ENCODE measurements at places on chromosomes 6 and 20.

DNA sequence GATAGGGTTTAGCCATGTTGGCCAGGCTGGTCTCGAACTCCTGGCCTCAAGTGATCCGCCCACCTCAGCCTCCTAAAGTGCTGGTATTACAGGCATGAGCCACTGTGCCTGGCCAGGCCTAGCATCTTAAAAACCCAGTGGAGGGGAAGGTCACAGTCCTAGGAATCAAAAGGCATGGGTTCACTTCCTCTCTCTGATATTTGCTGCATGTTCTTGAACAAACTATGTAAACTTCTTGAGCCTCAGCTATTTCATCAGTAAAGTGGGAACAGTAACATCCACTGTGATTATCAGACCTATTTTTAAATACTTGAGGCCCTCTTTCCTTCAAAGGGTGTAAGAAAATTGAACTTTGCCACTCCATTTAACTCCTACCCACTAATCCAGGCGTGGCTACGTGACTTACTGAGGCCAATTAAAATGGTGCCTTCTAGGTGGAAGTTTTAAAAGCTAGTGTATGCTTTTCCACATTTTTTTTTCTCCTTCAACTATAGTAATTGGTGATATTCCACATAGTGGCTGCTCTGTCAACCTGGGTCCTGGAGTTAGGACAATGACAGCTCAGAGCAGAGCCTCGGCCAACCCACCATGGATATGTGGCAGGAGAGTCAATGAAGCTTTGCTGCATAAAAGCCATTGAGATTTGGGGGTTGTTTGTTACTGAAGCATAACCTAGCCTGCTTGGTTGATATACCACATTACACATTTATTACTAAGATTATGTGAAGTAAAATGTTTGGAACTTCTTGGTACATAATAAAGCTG lies 32.2 kb upstream of the IER3 start:
- DNase-seq = no peak

GRCh38 chr6:145147559-145147958 lies 587.8 kb downstream of the EPM2A start:
- DNase-seq = no peak

- DNase-seq = no peak
Measured at GRCh38 chr6:16055852-16056251, 73.0 kb upstream of the MYLIP start.

GRCh38 chr6:75204217-75204958 lies 1.5 kb downstream of the COL12A1 start:
- peak; percentile 60 for DNase-seq

DNA sequence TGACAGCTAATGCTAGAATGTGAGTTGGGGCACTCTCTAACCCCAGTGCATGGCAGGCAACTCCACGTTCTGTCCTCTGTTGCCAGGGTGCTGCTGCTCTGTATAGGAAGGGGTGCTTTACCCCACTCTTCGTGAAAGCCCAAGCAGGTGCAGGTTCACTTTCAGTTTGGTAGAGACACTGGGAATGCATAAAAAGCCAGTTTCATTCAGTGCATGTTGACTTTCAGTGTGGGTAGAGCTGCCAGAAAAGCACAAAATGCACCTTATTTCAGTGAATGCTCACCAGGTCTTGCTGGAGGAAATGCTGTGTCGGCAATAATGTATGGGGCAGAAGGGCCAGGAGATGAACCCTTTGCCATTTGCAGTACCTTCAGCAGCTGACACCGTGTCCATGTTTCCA lies 62.1 kb upstream of the ADGRB3 start:
- no peak for DNase-seq

- no peak for DNase-seq
Measured at GRCh38 chr6:12608016-12608860, 108.3 kb upstream of the PHACTR1 start.

- DNase-seq = no peak
Measured at GRCh38 chr6:117167520-117168271, 97.7 kb upstream of the VGLL2 start.

- DNase-seq = no peak
Measured at GRCh38 chr20:43923322-43923721, 8.7 kb downstream of the TOX2 start.

GRCh38 chr6:56434606-56435005 lies 187.2 kb upstream of the COL21A1 start:
- DNase-seq = no peak

DNA sequence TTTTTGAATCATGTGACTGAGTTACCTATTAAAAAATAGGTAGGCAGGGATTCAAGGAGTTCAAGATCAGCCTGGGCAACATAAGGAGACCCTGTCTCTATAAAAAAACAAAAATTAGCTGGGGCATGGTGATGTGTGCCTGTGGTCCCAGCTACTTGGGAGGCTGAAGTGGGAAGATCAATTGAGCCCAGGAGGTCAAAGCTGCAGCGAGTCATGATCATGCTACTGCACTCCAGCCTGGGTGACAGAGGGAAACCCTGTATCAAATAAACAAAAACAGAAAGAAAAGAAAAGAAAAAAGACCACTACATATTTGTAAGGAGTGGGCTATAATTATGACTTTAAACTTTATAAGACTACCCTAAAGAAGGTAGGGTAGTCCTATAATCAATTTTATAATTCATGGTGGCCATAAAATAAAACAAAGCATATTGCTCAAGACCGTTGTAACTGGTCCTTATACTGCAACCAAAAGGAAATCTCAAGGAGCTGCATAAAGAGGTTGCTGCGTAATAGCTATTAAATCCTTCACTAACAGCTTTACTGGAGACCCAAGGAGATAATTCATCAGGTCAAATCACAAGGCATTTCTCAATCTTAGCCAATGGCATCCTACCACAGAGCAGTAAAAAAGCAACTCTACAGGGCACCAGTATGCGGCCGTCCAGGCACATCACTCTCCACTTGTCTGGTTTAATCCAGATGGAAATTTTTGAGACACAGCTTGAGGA lies 13.5 kb downstream of the PIGU start:
- DNase-seq = no peak

DNA sequence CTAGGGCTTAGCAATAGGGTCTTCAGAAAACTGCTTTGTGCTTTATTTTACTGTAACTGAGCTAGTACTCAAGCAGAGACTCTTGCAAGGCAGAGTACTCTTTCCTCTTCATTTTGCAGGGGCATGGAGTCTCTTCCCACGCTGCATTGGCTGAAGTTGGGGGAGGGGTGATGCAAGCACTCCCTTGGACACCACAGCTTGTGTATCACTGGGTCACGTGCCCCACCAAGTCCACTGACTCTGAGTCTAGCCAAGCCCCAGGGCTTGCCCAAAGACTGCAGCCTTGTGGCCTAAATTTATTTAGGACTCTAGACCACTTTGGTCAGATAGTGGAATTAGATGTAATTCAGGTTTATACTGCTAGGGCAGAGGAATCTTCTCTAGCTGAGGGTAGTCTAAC lies 1075.0 kb upstream of the ADGRB3 start:
- no peak for DNase-seq

DNA sequence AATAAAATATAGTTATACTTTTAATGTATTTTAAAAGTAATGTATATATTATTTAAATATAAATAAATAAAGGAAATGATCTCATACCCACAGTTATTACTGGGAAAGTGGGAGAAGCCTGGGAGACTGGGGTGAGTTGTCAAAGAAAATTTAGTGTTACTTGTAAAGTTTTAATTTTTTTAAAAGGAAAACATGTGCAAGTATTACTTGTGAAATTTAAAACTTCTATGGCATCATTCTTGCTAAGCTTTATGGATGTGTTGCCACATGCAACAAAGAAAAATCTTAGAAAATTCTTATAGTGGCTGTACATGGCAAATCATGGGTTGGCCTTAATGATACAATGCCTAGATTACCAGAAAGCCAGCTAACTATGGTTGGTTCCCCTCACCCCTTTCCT lies 194.0 kb upstream of the KCNK16 start:
- DNase-seq = no peak

GRCh38 chr6:11595903-11596302 lies 58.4 kb downstream of the TMEM170B start:
- no peak for DNase-seq

- no peak for DNase-seq
Measured at GRCh38 chr6:106426250-106426970, 65.9 kb downstream of the CRYBG1 start.

GRCh38 chr6:41504466-41505121 lies 41.6 kb upstream of the FOXP4 start:
- no peak for DNase-seq

GRCh38 chr6:98834060-98835031 lies at the start of gene POU3F2:
Gene POU3F2 (plus strand): TSS chr6:98834574. CDS start chr6:98834874, 300 bp downstream.
- DNase-seq = peak; percentile 70

DNA sequence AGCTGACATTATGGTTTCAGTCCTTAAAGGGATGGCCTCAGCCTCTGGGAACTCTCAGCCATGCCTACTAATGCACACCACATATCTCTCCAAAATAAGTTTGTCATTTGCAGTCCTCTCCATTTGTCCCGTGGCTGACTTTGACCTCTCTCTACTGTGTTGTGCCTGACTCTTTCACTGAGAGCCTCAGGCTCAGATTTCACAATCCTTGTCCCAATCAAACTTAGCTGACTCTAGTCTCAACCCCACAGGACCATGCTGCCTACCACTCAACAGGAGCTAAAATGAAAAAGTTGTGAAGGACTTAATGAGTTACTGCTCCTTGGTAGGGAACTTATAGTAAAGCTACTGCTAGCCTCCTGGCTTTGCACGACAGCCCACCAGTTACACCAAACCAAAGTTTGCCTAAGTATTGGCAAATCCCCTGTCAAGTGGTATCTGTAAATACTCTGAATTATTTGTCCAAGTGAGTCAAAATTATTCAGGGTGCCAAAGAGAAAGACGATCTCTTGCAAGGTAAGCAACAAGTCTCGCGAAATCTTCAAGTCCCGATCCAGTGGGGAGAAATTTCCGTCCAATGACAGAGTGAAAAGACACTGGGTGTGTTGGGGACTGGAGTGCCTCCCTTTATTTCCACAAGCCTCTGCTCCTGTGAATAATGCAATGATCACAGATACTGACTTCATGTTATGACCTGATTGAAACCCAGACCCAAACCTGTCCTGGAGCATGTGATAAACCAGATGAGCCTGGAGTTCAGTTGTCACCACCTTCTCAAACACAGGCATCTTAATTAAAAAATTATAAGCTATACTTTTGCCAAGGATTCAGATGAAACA lies 124.4 kb upstream of the FOXQ1 start:
- DNase-seq = no peak

DNA sequence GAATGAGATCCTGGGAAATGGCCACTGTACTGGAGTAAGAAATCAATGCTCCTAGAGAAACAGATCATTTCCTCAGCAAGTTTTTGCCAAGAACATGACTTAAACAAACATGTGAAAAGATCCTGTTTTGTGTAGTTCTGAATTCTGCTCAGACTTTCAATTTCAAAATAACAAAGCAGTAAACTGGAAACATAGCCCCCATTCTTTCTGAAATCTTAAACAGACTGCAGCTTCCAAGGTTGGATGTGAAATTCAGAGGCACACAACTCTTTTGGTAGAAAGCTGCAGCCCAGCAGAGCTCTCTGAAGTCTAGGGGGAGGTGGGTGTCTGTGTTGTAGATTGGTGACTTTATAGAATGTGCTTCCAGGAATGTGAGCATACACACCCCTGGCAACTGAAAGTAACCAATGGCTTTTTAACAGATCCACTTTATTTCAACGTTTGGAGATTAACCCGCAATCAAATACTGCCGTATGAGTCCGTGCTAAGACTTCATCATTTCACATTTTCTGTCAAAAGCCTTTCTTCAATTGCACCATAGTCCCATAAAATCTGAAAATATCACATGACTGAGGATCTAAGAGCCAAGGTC lies 86.4 kb downstream of the ATXN1 start:
- no peak for DNase-seq

GRCh38 chr6:108562503-108562993 lies 1.8 kb downstream of the FOXO3 start:
- no peak for DNase-seq

DNA sequence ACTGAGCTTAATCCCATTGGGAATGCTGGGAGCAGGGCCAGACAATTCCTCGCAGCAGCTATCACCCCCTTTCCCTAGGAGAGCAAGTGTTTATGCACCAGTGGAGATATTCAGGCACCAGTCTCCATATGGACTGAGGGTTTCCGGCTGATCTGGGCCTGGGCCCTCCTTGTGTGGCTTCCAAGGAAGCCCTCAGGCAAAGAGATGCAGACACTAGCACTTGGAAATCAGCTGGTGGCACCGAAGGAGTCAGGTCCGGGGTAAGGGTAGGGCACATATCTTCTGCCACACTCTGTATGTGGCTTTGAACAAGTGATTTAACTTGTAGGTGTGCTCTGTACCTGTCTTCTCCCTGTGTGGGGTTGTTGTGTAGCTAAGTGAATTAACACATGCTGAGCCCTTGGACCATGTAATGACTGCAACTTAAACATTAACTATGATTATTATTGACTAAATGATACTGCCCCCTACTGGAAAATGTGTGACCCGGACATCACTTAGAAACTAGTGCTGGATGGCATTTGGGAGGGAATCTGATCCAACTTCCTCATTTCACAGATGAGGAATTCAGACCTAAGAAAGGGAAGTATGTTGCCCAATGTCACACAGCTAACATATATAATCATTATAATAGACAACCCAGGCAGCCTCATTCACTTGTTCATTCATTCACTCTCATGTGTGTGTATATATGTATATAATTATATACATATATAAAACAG lies 19.3 kb upstream of the WFDC2 start:
- no peak for DNase-seq

- no peak for DNase-seq
Measured at GRCh38 chr6:2528156-2528555, 222.6 kb downstream of the MYLK4 start.

- DNase-seq = no peak
Measured at GRCh38 chr6:130204322-130204721, 18.4 kb downstream of the SAMD3 start.

- no peak for DNase-seq
Measured at GRCh38 chr6:117718895-117719294, 43.6 kb downstream of the NUS1 start.

DNA sequence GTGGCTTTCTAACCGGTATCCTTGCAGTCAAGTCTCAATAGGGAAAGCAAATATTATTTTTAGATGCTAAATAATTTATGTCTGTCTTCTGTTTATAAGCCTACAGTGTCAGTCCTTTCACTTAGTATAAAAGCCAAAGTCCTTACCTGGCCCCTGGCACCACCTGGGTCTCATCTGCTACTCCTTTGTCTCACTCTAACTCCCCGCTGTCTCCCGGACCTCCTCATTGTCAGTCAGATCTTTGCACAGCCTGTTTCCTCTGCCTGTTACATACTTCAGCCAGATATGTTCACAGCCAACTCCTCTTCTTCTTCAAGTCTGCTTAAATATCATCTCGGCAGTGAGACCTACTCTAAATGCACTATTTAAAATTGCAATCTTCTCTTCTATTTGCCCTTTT lies 84.2 kb downstream of the THEMIS start:
- no peak for DNase-seq

DNA sequence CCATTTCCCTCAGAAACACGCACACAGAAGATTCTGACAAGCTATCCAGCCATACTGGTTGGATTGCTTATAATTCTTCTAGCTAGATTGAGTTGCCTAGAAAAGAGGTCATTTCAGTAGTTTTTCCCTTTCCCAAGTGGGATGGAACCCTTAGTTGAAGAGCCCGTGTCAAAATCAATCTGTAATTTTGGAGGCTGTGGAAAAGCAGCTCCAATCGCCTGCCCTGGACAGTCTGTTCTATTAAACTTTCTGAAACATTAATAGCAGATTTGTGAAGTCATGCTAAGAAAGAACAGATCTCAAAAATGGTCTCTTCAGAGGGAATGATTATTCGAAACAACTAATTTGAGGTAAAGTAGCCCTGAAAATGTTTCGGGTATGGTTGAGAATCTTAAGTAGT lies 29.3 kb downstream of the TMEM200A start:
- no peak for DNase-seq

- DNase-seq = no peak
Measured at GRCh38 chr6:156662025-156662445, 115.1 kb upstream of the ARID1B start.

GRCh38 chr6:89611666-89612065 lies 26.9 kb downstream of the LYRM2 start:
- no peak for DNase-seq

Data from stimulated activated CD4-positive, alpha-beta T cell treated with anti-CD3 and anti-CD28 coated beads, Interleukin-2, amount 100 ng/mL, for 24 hours (primary cell).